Heart left ventricle (tissue), 16 donors: ENCODE measurements at places on chromosomes 2 and 18. TPM values are rescaled to one million over a fixed set of nuclear protein-coding genes. Genes with fewer than 3 reads are reported as not detected.

Gene PLGLB2
- total RNA-seq = not detected

DNA sequence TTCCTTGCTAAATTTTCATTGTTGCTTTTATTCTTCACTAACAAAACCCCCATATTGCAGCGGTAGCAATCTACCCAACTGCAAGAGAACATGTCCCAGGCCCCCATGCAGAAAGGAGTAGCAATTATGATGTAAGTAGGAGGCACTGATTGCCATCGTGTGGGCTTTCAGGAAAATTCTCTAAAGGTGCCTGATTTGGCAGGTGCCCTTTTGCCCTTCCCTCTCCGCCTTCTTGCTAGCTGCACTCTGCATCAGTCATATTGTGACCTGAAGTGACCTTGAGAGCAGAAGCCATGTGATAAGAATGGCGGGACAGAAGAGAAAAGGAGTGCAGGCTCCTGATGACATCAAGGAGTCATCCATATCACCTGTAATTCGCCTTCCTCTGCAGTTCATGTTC is 112.1 kb downstream of the NCKAP5 start:
- DNase-seq = no peak

Gene ADRA2B
- total RNA-seq = 3.6 TPM

Gene REG1A
- total RNA-seq = 2.3 TPM

DNA sequence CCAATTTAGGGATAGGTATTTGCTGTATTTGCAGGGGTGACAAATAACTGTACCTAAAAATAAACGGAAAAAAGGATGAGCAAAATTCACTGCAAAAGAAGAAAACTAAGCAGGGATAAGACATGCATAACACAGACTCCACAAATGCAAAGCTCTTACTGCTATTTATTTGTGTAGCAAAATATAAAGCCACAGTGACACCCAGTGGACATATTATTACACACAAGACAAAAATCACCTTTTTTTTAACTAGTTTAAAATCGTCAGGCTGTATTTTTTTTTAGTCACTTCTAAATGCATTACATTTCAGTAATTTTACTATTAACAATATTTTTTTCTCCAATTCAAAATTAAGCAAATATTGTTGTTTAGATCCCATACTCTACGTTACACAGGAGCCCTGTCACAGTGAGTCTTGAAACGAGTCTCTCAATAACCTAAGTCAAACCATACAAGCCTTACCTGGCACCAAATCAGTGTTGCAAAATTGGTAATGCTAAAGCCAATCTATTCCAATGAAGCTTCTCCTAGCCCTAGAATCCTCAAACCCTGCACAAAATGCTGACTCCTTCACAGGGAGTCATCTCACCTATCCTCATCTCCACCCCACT is 23.7 kb downstream of the METTL4 start:
- DNase-seq = no peak

- no peak for DNase-seq
Measured at GRCh38 chr2:1979569-1979968, 235.3 kb upstream of the PXDN start.

- no peak for DNase-seq
Measured at GRCh38 chr2:147683380-147683779, 161.4 kb upstream of the ACVR2A start.

GRCh38 chr2:234318361-234318760 is 178.5 kb downstream of the ARL4C start:
- DNase-seq = no peak

Gene CNTNAP5
- not detected for total RNA-seq

Gene ASB3
- 9.7 TPM for total RNA-seq

DNA sequence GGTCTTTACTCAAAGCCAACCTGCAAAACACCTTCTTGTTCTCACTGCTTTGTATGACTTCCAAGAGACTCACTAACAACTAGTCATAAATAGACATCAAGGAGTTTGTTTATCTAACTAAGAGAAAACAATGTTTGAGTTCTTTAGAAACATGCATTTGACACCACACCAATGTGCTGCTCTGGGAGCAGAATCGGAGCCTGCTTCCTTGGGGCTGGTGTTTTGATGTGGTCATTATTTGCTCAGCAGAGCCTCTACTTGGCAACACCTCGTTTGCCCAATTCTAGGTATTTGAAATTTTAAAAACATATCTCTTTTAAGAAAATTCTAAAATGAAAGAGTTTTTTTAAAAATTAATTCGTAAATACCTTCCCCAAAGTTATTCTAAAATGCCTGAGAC is 167.5 kb downstream of the BCL2 start:
- DNase-seq = no peak

- no peak for DNase-seq
Measured at GRCh38 chr2:160336635-160337034, 136.6 kb upstream of the ITGB6 start.

DNA sequence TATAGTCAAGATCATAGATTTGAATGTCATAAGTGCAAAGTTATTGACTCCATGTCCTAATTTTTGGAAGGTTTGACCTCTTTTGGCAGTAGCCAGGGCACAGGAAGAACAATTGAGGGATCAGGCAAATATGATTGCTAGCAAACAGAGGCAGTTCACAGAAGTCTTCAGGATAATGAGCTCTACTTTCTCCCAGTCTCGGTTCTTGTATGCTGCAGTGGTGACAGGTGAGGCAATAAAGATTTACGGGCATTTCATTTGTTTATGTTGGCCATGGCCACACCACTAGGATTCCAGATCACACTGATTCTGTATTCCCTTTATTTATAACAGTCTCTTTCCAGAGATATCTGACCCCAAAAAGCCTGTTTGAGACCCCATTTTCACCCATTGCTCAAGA is 137.5 kb downstream of the UBR3 start:
- no peak for DNase-seq

- DNase-seq = no peak
Measured at GRCh38 chr2:75238670-75239330, 39.5 kb upstream of the TACR1 start.

DNA sequence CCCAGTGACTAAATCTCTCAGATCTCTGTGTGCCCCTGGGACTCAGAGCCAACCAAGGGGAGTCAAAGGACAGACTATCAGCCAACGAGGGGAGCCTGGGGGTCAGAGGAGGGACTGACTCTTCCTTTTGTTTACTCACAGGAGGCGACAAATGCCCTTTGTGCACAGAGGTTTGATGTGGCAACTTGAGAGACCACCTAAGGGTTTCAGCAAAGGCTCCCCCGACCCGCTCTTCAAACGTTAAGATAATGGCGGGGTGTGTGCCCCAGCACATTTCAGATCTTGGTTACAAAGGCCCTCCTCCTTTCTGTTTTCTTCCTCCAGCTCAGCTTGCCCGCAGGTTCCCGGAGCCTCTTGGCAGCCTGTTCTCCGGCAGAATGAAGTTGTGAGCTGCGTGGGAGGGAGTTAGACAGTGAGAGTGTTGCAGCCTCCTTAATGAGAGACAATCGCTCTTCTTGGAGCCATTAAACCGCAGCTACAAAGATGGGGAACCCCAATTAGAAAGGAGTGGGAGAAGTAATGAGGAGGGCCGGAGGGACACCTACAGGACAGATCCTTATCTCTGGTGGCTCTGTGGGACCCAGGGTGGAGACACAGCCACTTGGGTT is 76.2 kb downstream of the KIAA2012 start:
- peak; percentile 55 for DNase-seq

DNA sequence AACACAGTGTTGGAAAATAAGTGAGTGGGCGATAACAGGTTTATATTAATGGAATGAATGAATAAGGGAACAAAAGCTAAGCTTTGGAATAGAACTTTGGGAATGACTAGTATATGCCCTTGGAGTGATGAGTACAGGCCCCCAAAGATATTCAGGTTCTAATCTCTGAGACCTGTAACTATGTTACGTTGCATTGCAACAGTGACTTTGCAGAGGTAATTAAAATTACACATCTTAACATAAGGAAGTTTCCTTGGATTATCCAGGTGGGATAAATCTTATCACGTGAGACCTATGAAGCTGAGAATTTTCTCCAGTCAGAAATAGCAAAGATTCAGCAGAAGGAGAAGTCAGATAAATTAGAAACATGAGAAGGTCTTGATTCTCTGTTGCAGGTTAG is 661.5 kb upstream of the LINC00305 start:
- no peak for DNase-seq

Gene OR6B2
- total RNA-seq = not detected

DNA sequence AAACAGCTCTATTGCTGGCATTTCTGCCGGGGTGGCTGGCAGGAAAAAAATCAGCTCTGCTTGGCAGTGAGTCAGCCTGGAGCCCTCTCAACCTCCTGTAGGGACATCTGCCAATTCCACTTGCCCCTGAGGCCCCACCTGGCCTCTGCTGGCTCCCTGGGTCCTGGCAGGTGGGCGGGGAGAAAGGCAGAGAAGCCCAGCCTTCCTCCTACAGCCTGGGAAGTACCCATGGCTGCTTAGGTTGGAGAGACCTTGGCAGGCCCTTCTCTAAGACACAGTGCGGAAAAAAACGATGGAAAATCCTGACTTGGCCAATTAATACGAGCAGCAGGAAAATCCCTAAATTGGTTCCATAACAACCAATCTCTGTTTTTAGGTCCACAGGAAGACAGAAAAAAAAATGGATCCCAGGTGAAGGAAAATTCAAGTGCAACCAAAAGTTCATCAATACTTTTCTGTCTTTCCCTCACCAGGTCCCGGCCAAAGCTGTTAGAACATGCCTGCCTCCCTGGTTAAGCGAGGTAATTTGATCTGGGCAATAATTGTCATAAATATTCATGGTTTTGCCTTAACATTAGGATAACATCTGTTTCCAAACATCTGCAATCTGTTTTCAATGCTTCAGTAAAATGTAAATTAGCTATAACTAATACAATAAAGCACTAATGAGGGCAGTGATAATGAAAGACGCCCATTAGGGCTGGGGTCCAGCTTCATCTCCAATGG is 245.9 kb downstream of the TFCP2L1 start:
- no peak for DNase-seq

Gene DYNC1I2
- total RNA-seq = 66.7 TPM

Gene TUBB8B
- not detected for total RNA-seq

- no peak for DNase-seq
Measured at GRCh38 chr2:42547014-42547413, 21.4 kb upstream of the MTA3 start.

DNA sequence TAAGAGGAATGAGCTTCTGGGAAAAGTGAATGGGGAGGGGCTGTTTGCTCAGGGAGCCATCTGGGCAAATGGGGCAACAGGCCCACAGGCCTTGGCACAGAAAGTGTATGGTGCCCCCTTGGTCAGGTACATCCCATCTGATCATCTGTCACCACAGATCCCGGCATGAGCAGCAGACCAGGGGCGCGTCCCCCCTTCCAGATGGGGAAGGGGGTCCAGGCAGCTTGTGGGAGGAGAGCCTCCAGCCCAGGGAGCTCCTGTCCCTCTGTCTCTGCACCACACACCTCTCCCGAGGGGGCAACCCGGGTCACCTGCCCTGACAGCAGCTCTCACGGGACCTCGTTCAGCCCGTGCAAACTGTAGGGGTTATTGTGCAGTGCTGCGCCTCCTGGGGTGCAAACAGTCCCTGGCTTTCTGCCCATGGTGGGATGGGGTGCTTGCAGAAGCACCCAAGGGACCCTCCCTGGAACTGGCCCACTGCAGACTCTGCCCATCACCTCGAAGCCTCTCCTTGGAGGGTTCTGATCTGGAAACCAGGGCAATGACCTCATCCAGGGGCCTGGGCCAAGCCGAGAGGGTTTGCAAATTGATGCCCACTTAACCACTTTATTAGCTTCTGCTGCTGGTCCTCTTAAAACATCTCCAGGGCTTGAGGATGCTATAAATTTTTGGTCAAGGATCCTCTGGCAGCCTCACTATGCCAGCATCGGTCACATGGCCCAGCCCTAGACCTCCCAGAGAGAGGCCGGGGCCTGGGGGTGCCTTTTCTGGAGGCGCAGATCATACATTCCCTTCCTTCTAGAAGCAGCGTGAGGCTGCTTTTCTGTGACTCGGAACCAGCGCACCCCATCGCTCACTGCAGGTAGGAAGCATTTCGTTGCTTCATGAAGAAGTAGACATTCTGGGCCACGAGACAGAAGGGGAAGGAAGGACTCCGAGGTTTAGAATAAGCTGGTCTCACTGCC is 7.6 kb upstream of the BOK start:
- peak; percentile 58 for DNase-seq

- DNase-seq = no peak
Measured at GRCh38 chr2:1598800-1599199, 145.5 kb downstream of the PXDN start.
